ENCODE measurements at places on chromosomes 3 and 15.

DNA sequence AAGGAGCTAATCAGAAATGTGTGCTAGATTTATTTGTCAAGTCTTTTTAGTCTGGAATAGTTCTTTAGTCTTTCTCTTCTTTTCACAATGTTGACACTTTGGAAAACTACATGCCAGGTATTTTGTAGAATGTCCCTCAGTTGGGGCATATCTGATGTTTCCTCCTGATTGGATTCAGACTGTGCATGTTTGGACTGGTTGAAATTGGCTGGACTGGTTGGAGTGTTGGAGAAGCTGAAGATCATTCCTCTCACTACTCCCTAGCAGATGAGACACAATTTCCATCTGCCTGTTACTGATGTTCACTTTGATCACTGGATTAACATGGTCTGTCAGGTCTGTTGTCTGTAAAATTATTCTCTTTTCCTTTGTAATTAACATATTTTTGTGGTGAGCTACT lies 3.7 kb downstream of the NME9 start:
- DNase-seq = no peak

DNA sequence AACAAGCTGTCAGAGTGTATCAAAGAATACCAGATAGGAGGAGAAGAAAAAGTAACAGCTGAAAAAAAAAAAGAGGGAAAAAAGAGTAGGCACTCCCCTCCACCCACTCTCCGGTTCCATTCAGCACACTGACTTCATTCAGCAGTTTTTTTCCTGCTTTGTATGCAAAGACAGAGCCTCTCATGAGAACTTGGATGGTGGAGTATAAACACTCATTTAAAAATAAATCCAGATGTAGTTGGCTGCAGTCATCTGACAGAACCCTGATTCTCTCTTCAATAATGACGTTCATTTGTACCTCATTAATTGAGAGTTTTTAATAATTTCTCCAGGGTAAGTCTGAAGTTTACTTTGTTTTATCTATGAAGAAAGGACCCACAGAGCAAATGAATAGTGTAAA lies 81.0 kb downstream of the TMEM108 start:
- DNase-seq = no peak

DNA sequence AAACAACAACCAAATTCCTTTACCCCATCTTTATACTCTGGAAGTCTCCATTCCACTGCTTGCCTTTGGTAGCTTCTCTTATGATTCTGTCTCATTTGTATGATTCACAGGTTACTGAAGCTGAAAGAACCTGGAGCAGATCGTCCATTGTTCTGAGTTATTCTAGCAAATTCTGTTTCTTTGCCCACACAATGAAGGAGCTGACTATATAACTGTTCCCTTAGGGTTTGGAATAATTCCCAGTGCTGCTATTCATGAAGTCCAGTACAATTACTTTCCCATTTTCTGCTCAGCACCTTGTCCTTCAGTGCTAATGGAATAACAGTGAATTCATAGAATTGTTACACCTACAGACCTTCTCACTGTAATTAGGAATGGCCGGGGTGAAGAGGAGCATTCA lies 167.8 kb downstream of the CHST2 start:
- no peak for DNase-seq

DNA sequence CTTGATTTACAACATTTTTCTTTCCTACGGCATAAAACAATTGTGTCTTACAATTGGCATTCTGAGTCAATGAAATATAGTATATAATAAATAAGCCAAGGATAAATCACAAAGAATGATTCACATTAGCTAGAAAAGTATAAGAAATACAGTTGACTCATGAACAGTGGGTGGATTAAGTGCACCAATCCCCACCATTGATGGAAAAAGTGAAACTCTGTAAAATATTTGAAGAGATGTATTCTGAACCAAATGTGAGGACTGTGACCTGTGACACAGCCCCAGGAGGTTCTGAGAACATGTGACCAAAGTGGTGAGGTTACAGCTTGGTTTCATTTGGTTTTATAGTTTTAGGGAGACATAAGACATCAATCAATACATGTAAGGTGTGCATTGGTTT lies 227.5 kb downstream of the ALCAM start:
- DNase-seq = no peak

DNA sequence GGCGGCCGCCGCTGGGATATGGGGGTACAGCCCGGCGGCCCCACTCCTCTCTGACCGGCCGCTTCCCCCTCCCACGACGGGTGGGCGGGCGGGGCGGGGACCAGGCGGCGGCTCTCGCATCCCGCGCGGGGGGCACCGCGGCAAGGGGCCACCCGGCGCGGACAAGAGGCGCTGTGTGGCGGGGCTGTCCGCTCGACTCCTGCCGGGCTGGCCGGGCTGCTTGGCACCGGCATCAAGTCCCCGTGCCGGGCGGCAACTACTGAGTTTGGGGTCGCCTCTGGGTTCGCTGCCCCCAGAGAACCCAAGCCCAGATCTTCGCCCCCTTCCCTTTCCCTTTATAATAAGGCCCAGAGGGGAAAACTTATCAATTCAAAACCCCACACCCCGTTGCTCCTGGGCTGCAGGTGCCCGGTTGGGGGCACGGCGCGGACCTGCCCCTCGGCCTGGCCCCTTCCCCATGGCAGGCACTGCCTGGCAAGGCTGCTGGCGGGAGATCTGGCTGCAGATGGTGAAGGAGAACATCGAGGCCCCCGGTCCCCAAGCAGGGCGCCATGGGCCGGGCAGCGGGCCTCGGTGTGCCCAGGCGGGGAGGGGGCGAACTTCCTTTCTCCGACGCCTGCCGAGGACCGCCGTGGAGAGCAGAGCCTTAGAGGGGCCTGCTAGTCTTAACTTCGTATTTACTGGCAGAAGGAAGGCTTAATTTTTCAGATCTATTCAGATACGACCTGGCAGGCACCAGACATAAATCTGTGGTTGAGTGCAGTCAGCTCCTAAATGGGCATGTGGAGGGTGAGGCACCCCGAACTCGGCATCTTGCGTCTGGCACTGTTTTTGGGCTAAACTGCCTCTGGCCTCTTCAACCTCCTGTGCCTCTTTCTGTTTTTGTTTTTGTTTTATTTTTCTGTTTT lies 911 bp downstream of the APBA2 start:
- no peak for DNase-seq

- no peak for DNase-seq
Observed at GRCh38 chr3:77256584-77257503, 216.9 kb downstream of the ROBO2 start.

- DNase-seq = peak; percentile 54
Observed at GRCh38 chr3:9398700-9399336, 1.4 kb downstream of the SETD5 start.

DNA sequence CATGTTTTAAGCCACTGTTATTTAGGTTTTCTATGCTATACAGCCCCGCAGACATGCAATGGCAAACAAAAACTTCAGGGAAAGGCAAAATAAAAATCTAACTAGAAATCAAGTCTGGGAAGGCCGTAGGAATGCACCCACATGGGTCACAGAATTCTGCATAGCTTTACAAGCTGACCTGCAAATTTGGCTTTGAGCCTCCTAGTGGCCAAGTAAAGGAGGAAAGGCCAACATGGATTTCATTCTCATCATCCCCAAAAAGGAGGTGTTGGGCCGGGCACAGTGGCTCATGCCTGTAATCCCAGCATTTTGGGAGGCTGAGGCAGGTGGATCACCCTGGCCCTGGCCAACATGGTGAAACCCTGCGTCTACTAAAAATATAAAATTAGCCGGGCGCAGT lies 124.3 kb downstream of the FBLN2 start:
- DNase-seq = no peak

DNA sequence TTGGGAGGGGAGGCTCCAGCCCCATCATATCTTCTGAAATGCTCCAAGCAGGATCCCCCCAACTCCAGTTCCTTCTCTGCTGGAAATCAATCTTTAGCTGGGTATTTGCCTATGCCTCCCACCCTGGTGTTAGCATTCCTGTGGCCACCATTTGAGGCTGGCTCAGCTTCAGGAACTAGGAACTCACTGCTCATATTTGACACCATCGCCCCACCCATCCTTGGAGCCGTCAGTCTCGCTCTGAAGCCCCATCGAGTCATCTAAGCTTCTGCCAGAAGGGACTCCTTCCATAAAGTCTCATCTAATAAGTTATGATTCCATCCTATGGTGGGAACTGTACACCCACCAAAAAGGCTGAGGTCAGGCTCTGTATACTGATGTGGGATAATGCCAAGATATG lies 26.4 kb downstream of the PRKCD start:
- DNase-seq = no peak

DNA sequence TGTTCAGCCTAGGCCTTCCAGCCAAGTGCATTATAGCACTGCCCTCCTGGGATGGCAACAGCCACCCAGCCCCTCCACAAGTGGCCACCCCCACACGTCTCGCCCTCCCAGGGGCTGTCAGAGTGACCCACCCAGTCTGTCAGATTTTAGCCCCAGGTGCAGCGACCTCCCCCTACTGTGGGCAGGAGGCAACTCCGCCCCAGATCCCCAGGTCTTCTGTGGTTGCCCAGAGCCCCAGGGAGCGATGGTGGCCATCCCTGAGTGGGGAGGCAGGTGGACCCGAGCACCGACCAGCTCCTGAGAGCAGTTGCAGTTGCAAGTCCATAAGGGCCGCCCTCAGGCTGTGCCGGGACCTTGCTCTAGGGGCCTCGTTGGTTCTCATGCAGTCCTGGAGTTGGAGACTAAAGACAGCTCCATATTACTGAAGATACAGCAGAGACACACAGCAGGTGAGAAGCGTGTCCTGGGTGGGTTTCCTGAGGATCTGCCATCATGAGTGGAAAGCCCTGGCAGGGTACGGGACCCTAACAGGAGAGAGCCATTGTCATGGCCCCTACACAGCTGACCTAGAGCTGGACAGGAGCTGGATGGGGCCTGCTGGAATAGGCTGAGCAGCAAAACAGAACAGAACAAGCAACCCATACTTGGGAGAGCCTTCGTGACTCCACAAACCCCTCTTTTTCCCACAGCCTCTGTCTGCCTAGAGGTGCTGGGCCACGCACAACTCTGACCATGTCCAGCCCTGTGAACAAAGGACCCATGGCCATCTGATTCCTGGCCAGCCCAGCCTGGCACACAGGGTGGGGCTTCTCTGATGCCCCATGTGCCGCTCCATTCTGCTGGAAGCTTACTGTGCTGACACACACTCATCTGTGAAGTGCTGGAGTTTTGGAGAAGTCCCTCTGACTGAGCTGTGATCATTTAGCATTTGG lies 110.3 kb upstream of the ALDH1A3 start:
- no peak for DNase-seq

GRCh38 chr15:42903388-42904324 lies 16.9 kb downstream of the TTBK2 start:
- DNase-seq = no peak

DNA sequence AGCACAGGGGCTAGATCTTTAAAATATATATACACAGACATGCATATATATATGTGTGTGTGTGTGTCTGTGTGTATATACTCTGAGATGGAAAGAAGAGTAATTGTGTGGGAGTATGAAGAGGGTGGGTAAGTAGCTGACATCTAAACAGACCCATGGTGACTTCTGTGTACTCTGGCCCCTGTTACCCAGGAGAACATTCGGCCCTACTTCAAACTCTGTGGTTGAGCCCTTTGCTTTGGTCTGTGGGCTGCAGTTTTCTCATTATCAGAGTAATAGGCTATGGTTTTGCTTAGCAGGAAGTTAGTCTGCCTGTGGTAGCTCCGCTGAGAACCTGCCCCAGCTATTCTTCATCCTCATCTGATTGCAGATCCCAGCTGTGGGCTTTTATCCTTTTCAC lies 141.4 kb downstream of the RBPMS2 start:
- peak; percentile 73 for DNase-seq

- DNase-seq = no peak
Observed at GRCh38 chr3:165549665-165550064, 287.6 kb downstream of the BCHE start.

GRCh38 chr15:62112616-62113593 lies 46.1 kb downstream of the C2CD4A start:
- no peak for DNase-seq

GRCh38 chr15:97759363-97759762 lies 201.1 kb upstream of the ARRDC4 start:
- no peak for DNase-seq

GRCh38 chr3:359672-360071 lies 163.1 kb downstream of the CHL1 start:
- DNase-seq = no peak

DNA sequence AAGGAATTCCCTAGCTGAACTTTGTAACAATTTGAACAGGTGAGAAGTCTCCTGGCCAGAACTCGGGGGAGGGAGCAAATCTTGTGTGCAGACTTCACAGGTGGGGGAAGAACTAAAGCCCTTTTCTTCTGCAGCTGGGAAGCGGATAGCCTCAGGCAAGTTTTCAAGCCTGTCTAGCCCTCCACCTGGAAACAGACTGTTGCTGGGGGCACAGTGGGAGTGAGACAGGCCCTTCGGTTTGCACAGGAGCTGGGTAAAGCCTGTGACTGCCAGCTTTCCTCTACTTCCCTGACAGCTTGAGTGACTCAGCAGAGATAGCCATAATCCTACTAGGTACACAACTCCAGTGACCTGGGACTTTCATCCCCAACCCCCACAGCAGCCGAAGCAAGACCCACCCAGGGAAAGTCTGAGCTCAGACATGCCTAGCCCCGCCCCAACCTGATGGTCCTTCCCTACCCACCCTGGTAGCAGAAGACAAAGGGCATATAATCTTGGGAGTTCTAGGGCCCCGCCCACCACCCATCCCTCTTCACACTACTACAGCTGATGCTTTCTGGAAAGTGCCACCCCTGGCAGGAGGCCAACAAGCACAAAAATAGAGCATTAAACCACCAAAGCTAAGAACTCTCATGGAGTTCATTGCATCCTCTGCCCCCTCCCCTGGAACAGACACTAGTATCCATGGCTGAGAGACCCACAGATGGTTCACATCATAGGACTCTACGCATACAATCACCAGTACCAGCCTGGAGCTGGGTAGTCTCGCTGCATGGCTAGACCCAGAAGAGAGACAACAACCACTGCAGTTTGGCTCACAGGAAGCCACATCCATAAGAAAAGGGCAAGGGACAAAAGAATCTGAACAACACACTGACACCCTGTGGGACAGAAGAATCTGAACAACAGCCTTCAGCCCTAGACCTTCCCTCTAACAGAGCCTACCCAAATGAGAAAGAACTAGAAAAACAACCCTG lies 479.0 kb downstream of the RAP2B start:
- DNase-seq = no peak

- no peak for DNase-seq
Observed at GRCh38 chr3:126618021-126618420, 36.9 kb downstream of the TXNRD3 start.

- DNase-seq = no peak
Observed at GRCh38 chr3:25902586-25902985, 112.7 kb downstream of the OXSM start.

GRCh38 chr15:67980773-67981685 lies 73.1 kb upstream of the PIAS1 start:
- no peak for DNase-seq

Measured in activated CD4-positive, alpha-beta T cell treated with anti-CD3 and anti-CD28 coated beads, Interleukin-2, Interleukin-4, amounts not matched to agents 100 ng/mL and 50 ng/mL, durations not matched to agents 16 hours and 8 hours (primary cell).